ENCODE measurements at places on chromosomes 5 and 9. TPM values are rescaled to one million over a fixed set of nuclear protein-coding genes. Genes with fewer than 3 reads are reported as not detected.

- no peak for DNase-seq
These were observed 1.5 kb downstream of the FAM170A start for GRCh38 chr5:119630752-119631440.

Gene SH2D3C
- total RNA-seq = 27.2 TPM

DNA sequence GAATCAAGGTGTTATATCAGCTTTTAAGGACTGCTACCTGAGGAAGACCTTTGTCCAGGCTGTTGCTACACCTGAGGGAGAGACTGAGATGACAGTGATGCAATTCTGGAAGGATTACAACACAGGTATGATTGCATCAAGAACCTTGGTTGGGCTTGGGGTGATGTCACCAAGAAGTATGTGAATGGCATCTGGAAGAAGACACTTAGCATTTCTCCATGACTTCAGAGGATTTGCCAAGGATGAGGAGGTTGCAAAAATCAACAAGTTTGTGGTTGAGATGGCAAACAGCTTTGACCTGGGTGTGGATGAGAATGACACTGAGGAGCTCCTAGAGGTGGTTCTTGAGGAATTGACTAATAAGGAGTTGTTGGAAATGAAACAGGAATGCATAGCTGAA lies 67.9 kb upstream of the PANK3 start:
- DNase-seq = no peak

Gene SCAI
- 9.6 TPM for total RNA-seq

DNA sequence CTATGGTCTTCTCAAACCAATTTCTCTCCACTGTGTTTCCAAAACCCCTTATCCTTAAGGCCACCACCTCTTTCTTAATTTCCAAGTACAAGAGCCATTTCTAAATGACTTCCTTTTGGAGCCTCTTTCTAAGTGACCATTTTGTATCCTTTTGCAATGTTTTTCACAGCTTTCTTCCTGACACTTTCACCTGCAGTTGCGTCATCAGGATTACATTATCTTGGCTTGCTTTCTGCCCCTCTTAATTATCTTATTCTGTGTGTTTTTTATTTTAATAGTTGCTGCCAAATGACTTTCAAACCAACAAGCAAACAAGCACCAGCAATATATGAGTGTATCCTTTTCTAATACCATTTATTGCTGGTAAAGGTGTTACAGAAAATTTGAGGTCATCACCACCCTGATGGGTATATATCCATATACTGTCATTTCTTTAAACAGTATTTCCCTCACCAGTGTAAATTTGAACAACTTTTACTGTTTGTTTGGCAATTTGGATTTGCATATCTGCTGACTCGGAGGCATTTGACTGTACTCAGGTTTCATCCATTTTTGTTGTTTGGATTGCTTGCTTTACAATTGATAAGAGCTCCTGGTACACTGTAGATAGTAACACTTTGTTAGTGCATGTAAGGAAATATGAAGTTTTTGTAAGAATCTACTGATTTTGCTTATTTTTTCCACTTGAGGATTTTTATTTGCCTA lies 5.4 kb upstream of the ANXA1 start:
- no peak for DNase-seq

GRCh38 chr5:153584126-153584959 lies 93.9 kb downstream of the GRIA1 start:
- no peak for DNase-seq

Gene KIF4B
- 0.10 TPM for total RNA-seq

Gene C1QTNF3
- total RNA-seq = 1.1 TPM

Gene ANKRD55
- 14.1 TPM for total RNA-seq

GRCh38 chr9:88418715-88419540 lies 30.7 kb downstream of the SPIN1 start:
- peak; percentile 40 for DNase-seq

- no peak for DNase-seq
These were observed 18.2 kb downstream of the ASS1 start for GRCh38 chr9:130462685-130463540.

GRCh38 chr5:25713259-25713658 lies 1068.5 kb upstream of the CDH10 start:
- no peak for DNase-seq

DNA sequence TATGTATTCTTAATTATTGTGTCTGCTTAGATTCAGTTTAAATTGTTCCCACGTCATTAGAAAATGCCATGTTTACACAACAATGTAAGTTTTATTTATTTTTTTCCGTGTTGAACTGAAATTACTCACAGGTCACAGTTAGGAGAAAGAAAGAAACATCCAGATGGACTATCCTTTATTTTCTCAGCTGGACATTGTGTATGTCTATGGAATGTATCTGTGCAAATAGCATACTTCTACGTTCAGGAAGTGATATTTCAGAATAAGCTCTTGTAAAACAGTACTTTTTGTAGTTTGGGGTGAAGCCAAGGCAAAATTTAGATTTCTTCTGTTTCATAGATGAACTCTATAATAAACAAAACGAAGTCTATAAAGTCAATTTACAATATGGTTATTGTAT lies 249.0 kb upstream of the ZNF608 start:
- no peak for DNase-seq

Gene TAF11L10
- total RNA-seq = not detected

Gene DMRTA1
- total RNA-seq = not detected

GRCh38 chr5:23352446-23352845 lies 155.0 kb upstream of the PRDM9 start:
- no peak for DNase-seq

Gene GABRA6
- total RNA-seq = not detected

Gene PCDHGA12
- not detected for total RNA-seq

DNA sequence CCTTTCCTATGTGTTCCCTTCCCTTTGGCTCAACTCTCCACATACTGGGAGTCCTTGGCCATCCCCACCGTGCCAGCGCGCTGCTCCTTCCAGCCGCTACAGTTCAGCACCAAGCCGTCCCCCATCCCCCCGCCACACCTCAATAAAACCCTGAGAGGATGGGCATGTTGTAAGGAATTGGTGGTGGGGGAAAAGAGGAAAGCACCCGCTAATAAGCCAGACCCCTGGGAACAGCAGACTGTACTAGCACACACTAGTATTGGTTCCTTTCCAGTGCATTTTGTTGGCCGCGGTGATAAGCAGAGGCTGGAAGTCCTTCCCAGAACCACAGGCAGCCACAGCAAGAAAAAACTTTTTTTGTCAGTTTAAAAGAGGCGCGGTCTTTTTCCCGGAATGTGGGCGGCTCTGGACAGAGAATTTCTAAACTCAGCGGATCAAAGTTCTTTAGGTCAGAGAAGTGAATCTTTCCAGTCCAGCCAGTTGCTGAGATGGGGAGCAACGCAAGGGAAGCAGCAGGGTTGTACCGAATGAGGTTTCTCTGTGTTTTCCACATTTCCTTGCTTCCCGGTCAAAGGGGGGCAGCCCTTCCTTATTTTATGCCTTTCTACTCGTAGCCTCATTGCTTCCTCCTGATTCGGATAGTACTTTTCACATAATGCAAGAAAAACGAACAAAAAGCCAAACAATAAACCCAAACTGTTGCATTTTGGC lies 2.1 kb downstream of the CHSY3 start:
- no peak for DNase-seq

Gene IL6ST
- total RNA-seq = 93.4 TPM

GRCh38 chr9:114140850-114141249 lies 14.5 kb upstream of the COL27A1 start:
- DNase-seq = no peak

Gene SOWAHA
- not detected for total RNA-seq

GRCh38 chr5:157326440-157327005 lies 60.6 kb downstream of the CYFIP2 start:
- no peak for DNase-seq

GRCh38 chr5:56466136-56466816 lies 233.1 kb upstream of the ANKRD55 start:
- no peak for DNase-seq

- no peak for DNase-seq
These were observed 80.0 kb downstream of the SYK start for GRCh38 chr9:90881648-90882047.

Gene PCDHB5
- not detected for total RNA-seq

GRCh38 chr9:69433392-69433791 lies 108.4 kb downstream of the ENTREP1 start:
- no peak for DNase-seq

Gene CHSY3
- not detected for total RNA-seq

DNA sequence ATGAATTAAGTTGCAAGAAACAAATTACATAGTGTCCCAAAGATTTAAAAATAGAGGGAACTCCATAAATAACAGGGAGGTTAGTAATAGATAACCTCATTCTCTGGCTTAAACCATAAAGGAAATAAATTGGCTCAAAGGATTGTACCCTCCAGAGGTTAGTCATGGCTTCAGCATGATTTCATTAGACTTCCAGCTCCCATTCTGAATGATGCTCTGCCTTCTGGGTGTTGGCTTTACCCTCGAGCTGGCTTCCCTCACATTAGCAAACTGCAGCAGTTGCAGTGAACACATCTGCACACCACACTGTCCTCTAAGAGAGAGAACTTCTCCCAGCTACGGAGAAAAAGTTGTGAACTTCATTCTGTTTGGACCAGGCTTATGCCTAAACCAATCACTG lies 70.4 kb downstream of the RGS7BP start:
- no peak for DNase-seq
